ENCODE measurements at places on chromosomes 5 and 9.

DNA sequence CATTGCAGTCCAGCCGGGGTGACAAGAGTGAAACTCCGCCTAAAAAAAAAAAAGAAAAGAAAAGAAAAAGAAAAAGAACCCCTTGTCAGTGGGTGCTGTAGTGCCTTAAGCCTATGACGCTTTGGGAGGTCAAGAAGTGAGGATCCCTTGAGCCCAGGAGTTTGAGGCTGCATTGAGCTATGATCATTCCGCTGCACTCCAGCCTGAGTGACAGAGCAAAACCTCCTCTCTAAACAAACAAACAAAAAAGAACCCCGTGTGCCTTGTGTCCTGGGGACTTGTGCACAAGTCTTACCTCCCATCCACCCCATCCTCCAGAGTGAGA lies 33.5 kb upstream of the STXBP1 start:
- DNase-seq = no peak

DNA sequence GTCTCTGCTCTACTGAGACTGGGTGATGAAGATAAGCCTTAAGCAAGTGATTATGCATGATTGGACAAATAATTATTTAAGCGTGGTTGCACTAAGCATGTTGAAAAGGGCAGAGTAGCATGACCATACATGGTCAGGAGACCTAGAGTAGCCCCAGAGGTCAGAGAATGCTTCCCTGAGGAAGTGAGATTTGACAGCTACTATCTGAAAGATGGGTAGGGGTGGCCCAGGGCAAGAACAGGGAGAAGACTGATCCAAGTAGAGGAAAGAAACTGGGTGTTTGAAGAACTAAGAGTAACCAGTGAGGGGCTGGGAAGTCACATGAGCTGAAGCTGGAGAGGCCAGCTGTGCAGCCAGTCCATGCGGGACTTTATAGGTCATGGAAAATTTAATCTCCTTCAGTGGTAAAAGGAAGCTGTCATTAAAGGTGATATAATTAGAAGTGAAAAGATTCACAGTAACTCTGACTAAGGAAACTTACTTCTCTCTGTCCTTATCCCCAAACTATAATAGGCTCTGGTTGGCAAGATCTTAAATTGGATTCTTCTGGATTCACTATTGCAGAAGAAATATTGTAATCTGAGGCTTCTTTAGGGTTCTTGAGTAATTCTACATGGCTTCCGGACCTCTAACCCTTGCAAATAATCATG lies 35.2 kb downstream of the YIPF5 start:
- no peak for DNase-seq

GRCh38 chr9:77679661-77680368 lies 31.7 kb upstream of the GNA14 start:
- no peak for DNase-seq

DNA sequence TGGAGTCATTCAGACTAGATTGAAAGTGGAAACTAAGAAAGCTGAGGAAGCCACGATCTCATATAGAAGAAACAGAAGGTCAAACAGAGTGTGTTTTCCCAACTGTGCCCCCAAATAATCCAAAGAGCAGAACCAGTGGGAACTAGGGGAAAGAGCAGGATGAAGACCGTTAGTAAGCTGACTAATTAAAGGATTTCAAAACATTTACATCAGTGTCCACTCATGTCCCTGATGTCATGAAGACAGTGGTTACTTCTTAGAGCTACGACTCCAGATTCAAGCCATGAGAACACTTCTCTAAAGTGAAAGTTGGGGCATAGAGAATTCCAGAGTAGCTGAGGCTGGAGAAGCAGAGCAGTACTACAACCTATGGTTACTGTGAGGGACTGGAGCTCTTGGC lies 119.6 kb upstream of the SLC12A2 start:
- no peak for DNase-seq

GRCh38 chr5:135174315-135175096 lies 140.5 kb upstream of the PITX1 start:
- DNase-seq = no peak

- DNase-seq = no peak
Measured at GRCh38 chr9:15187589-15187988, 119.4 kb downstream of the TTC39B start.

DNA sequence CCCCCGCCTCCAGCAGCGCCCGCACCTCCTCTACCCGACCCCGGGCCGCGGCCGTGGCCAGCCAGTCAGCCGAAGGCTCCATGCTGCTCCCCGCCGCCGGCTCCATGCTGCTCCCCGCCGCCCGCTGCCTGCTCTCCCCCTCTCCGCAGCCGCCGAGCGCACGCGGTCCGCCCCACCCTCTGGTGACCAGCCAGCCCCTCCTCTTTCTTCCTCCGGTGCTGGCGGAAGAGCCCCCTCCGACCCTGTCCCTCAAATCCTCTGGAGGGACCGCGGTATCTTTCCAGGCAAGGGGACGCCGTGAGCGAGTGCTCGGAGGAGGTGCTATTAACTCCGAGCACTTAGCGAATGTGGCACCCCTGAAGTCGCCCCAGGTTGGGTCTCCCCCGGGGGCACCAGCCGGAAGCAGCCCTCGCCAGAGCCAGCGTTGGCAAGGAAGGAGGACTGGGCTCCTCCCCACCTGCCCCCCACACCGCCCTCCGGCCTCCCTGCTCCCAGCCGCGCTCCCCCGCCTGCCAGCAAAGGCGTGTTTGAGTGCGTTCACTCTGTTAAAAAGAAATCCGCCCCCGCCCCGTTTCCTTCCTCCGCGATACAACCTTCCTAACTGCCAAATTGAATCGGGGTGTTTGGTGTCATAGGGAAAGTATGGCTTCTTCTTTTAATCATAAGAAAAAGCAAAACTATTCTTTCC lies 19.3 kb downstream of the CDKN2A start:
- DNase-seq = peak; percentile 62

GRCh38 chr9:90787771-90788460 lies 13.7 kb upstream of the SYK start:
- DNase-seq = no peak

GRCh38 chr5:149358868-149359495 lies 1.1 kb downstream of the PCYOX1L start:
- DNase-seq = no peak

GRCh38 chr9:122106576-122106975 lies 13.5 kb upstream of the TTLL11 start:
- no peak for DNase-seq

DNA sequence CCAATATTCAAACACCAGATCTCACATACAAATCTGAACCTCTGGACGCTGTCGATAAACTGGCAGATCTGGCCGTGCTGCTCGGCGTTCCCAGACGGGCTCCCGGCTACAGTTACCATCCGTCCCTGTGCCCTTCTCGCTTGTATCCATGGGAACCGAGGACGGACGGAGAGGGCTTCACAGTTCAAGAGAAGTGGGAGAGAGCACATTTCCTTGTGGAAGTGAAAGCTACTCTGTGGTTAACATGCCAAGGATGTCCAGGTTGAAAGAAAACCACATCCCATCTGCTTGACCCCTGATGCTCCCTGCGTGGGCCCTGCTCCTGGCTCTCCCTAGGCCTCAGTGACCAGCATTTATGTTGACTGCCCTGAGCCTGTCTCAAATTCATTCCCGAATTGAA lies 6.3 kb upstream of the DBN1 start:
- no peak for DNase-seq

DNA sequence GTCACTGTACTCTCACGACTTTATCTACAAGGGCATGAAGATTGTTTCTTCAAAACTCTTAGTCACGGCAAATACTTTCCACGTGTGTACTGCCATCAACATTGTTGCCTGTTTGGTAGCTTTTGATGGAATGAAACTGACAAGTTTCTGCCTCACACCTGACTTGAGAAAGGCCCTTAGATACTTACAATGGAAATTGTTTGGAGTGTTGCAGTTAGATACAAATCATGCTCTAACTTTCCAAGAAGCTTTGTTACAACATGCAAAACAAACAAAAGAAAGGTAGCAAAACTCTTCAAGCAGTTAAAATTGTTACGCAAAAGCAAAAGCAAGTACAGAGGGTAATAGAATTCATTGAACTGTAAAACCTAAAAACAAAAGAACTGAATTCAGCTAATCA lies 91.1 kb upstream of the TLE4 start:
- no peak for DNase-seq

- DNase-seq = peak; percentile 43
Measured at GRCh38 chr5:38598994-38599617, 42.7 kb upstream of the LIFR start.

DNA sequence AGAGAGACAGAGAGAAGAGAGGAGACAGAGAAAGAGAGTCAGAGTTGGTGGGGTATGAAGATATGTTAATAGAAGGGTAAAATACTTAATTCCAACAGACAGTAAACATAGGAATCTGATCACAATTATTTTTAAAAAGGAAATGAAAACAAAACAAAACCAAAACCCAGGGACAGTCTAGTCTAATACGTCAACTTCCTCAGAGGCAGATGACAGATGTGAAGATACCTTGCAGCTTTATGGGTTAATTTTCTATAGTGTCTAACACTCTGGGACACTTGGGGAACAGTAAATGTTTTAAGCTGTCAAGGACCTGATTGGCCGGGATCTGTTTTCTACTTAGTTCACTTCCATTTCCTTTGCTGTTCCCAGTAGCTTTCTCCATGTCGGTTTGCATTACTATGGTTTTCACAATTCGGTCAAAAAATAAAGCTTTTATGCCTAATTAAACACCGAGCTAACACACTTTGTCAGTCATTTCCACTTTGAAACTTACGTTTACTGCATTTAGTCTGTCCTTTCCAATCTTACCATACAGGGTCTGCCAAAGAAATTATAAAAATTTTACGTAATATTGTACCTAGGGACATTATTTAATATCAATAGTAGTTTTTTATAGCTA lies 216.5 kb downstream of the MCTP1 start:
- DNase-seq = no peak

GRCh38 chr5:12522116-12522515 lies 617.9 kb upstream of the CTNND2 start:
- no peak for DNase-seq

DNA sequence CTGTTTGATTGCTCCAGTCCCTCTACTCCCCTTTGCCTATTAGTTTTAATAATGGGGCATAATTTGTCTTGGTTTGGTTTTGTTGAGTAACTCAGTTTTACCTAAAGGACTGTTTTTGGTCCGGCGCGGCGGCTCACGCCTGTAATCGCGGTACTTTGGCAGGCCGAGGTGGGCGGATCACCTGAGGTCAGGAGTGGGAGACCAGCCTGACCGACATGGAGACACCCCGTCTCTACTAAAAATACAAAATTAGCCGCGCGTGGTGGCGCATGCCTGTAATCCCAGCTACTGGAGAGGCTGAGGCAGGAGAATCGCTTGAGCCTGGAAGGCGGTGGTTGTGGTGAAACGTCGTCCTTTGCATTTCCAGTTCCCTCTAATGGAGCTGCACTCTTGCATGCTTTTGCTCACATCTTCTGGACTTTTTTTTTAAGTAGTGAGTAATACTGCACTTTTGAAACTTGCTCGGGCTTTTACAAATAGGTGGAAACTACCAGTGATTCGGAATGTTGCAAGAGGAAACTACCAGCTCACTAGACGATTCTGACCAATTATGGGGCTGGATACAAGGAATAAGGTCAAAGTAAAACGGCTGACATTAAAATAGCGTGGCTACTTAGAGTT lies 721 bp upstream of the MAML1 start:
- peak; percentile 60 for DNase-seq

DNA sequence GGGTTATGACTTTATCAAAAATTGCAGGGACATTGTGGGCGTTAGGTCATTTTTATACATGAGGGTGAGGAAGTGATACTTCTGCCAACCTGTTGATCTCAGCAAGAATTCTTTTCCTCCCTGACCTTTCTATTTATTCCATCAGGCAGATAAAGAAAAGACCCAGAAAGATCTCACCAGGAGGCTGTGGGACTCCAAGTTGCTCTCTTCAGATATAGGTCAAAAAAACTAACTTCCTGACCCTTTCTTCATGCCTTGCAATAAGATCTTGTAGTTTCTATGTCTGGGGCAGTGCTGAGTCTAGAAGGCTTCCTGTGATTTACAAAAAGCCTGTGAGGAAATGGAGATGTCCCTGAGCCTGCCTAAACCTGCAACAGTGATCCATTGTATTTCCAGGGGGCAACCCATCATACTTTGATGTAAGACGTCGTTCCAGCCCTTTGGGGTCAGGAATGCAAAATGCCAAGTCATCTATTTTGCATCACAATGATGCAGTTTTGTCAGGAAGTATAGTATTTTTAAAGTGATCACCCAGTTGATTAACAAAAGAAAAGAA lies 22.0 kb upstream of the PIK3R1 start:
- no peak for DNase-seq

- DNase-seq = peak; percentile 37
Measured at GRCh38 chr9:137740312-137740711, 121.5 kb downstream of the EHMT1 start.

GRCh38 chr5:96645091-96645490 lies 17.1 kb upstream of the CAST start:
- DNase-seq = no peak

DNA sequence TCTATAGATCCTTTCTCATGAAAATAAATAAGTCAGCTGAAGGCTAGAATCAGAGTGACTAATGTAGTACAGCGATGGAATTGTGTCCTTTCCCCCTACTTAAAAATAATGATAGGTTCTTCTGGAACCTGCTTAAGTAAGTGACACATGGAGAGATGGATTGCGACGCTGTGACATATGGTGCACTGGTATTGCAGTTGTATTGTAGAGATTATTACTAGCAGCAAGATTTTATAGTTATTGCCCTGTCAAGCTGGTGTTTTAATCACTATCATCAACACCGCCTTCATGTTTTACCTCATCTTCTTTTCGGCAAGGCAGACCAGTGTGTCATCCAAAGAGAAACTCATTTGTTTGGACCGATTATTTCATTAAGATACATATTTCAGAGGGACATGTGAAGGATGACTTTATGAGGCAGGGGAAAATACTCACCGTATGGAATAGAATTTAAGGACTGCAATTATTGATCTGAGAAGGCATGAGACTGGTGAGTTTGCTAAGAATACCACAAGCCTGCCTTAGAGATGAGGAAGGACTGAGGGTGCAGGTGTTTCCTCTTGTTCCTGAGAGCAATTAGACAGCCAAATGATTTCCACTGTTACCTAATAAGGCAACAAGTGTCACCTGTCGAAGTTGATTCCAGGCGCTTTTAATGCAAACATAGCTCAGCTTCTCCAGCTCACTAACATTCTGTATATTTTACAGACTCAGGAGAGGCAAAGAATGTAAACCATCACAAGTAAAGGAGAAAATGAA lies 1855.5 kb downstream of the MAT2B start:
- DNase-seq = no peak

GRCh38 chr9:116998305-116998704 lies 311.2 kb downstream of the TRIM32 start:
- no peak for DNase-seq
